ENCODE measurements at places on chromosomes 1 and 21.

DNA sequence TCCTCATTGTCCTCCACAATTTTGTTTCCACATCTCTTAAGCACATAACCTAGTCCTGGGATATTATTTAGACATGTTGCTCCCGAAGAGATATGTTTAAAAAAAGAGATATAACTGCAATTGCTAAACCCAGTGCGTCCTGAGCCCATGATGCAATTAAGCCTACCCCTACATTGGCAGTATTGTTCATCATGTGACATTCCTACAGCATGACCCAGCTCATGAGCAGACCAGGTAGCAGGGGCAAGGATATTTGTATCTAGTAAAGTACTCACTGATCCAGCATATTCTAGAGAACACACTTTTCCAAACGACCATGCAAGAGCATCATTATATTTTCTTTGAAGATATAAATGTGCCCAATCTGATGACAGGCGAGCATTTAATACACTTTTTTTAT, 1.2 kb downstream of the ADAM30 start:
- DNase-seq: no peak

- no peak for DNase-seq
These were observed 4.5 kb upstream of the LEFTY2 start for GRCh38 chr1:225945564-225945963.

GRCh38 chr1:40952744-40953315, 26.7 kb upstream of the CTPS1 start:
- no peak for DNase-seq

DNA sequence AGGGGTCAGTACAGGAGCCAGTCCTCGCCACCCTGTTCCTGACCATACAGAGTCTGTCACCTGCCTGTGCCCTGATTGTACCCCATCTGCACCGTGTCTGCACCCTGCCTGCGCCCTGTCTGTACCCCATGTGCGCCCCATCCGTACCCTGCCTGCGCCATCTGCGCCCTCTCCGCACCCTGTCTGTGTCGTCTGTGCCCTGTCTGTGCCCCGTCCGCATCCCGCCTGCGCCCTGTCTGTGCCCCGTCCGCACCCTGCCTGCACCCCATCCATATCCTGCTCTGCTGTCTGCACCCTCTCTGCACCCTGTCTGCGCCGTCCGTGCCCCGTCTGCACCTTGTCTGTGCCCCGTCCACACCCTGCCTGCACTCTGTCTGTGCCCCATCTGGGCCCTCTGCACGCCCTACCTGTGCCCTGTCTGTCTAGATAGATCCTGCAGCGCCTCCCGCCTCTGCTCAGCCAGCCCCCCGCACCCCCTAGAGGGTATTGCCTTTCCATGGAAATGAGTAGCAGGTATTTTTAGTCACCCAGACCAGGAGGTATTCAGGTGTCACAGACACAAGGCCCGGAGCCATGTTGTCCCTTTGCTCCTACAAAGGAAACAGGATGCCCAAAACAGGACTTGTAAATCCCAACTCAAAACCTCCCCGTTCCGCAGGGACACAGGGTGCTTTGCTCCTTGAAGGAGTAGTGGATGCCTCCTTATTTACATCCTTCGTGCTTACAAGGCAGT, 7.7 kb upstream of the NPHP4 start:
- no peak for DNase-seq

DNA sequence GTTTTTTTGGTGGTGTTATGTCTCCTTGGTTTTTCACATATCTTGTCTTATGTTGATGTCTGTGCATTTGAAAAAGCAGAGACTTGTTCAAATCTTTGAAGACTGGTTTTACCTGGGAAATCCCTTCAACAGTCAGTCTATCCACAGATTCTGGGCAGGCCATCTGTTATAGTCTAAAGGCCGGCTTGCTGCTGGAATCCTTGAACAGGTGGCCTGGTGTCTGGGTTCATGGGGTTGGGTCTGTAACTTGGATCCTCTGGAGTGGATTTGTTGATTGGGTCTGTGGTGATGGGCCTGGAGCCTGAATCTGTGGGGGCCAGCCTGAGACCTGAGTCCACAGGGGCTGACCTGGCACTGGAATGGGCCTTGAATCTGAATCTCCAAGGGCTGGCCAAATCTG, 12.2 kb downstream of the LORICRIN start:
- no peak for DNase-seq
